ENCODE measurements at places on chromosomes 2 and 18.

GRCh38 chr2:211408483-211408891 is 852.1 kb downstream of the CPS1 start:
- DNase-seq = no peak

DNA sequence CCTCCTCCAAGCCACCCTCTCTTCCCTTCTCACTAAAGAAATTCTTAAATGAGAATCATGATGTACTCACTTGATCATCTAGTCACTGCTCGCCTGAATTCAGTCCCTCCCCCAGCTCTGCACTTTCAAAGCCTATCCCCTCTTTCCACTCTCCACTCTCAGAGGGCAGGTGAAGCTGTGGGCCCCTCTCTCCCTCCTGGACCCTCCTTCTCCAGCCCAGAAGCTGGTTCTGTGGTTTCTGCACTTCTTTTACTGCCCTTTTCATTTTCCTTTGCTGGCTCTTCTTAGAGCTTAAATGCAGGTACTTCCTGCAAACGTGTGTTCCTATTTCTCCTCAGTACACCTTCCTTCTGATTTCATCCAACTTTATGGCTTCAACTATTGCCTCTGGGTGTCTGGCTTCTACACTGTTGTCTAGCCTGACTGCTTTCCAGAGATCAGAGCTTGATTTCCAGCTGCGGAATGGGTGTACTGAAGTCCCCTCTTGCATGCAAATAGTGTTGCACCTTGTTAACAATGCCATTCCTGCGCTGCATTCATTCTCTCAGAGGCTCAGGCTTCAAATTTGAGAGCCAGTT is 15.3 kb upstream of the TXNDC2 start:
- no peak for DNase-seq

GRCh38 chr18:3973191-3973850 is 481.8 kb downstream of the DLGAP1 start:
- DNase-seq = no peak

GRCh38 chr2:85769983-85770362 is 16.2 kb downstream of the ATOH8 start:
- DNase-seq = no peak

DNA sequence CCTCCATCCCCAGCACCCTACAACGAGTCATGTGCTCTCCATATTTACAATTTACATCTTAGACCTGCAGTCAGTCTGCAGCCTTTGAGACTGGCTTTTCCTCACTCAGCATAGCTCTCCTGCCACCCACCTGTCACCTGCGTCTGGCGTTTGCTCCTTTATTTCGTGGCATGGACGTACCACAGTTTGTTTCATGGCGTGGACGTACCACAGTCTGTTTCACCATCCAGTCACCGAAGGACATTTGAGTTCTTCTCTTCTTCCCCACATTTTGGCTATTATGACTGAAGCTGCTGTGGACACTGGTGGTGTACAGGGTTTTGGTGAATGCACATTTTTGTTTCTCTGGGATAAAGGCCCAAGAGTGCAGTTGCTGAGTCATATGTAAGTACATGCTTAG is 141.8 kb upstream of the CTDP1 start:
- DNase-seq = no peak

- DNase-seq = no peak
These were observed 11.2 kb downstream of the RUFY4 start for GRCh38 chr2:218079943-218080913.

DNA sequence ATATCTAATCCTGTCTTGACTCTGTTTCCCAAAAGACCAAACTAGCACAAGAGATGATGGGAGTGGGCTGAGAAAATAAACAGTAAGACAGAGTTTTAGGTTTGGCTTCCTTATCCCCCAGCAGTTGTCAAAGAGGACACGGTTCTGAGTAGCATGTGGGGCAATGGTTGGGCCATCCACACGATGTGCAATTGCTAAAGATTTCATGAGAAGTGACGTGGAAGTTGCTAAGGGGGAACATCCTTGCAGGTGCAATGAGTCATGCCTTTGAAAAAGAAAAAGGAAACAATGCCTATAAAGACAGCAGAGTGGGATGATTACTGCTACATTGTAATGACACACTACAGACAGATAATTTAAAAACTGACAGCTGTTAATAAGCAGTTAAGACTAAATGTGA is 1395.8 kb downstream of the LRP1B start:
- no peak for DNase-seq

DNA sequence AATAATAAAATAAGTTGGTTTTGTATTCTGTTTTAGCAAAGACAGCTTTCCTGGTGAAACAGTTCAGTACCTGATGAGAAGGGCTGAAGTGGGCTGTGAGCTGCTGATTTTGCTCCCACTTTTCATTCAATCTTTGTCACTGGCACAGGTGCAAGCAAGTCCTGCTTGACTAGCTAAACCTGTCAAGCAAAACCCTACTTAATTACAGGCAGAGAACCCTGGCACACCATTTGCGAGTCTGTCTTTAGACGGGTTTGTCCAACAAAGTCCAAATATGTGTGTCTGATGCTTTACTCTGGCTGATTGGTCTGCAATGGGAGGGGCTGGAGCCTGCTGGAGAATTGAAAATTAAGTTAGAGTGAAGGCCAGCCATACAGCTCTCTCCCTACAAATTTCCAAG is 267.2 kb downstream of the EPHA4 start:
- DNase-seq = no peak

DNA sequence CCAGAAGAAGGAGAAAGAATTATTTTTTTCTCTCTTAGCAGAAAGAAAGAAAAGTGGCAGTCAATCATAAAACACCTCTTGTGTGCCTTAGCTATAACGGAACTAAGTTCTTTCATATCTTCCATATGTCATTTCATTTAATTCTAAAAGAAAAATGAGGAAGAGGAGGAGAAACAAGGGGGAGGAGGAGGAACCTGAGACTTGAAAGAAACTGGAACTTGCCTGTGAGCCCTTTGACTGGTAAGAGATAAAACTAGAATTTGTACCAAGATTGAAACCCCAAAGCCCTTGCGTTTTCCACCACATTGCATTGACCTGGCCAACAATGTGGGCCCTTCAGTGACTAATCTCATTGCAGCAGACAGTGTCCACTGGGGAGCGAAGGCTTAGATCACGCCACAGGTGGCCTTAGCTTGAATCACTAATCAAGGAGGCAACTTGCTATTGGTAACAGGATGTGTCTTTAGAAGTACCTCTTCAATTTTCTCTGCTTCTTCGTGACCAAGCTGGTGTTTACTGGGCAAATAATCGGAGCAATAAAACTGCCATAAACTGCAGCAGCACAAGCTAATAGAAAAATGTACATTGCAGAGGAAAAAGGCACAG is 307.9 kb downstream of the CLIP4 start:
- DNase-seq = no peak

GRCh38 chr18:6044773-6045172 is 149.5 kb upstream of the TMEM200C start:
- no peak for DNase-seq

GRCh38 chr2:176405477-176405876 is 136.2 kb downstream of the MTX2 start:
- no peak for DNase-seq

DNA sequence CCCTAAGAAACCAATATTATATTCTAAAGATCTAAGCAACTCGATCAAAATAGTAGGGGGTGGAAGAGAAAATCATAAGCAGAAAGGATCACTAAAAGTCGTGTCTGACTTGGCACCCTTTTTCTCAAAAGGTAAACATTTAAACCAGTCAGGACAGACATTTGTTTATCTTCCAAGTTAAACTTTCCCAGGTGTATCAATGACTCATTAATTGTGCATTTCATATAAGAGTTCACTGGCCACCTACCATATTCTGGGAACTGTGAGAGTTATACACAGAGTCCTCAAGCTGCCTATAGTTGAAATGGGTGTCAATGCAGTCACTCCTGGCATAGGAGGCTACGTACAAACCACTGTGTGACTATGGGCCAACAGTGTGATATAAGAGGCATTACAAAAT is 4.8 kb upstream of the ACVR1 start:
- DNase-seq = no peak

DNA sequence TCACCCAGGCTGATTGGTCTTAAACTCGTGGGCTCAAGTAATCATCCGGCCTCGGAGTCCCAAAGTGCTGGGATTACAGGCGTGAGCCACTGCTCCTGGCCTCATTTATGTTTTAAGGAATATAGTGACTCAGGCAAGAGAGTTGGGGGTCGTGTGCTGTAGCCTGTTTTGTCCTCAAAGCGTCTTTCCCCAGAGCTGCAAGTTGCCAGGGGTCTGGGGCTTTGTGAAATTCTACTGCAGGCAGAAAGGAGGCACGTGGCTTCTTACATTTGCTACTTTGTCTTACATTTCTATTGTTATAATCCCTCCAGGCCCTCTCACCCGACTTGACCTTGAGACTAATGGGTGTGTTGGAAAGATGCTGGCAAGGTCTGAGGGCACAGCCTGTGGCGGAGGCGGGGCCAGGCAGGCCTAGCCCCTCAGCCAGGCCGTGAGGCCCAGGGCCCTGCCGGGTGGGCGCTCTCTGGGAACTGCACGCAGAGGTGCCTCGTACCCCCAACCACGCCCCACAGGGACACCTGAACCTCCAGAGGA is 85.8 kb upstream of the NDUFV2 start:
- DNase-seq = no peak

GRCh38 chr2:237596520-237597195 is 6.1 kb upstream of the RAB17 start:
- DNase-seq = no peak

DNA sequence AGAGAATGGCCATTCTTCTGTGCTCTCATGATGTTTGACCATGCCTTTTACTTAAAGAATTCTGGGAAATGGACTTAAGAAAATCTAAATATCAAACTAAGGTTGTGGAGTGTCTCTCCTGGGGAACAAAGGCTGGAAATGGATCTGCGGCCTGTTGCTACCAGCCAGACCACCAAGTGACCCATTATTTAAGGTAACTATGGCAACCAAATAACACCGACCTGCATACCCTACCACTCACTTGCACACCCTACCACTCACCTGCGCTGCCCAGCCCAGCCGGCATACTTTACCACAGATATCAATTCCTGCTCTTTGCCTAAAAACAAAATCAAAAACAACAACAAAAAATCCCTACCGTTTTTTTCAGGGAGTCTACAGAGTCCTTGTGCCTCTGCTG is 203.2 kb downstream of the NBAS start:
- no peak for DNase-seq

Measured in activated CD4-positive, alpha-beta T cell treated with anti-CD3 and anti-CD28 coated beads, Interleukin-2, amount 10 ng/mL, durations not matched to agents 24 days and 14 days (primary cell).